H7 (cell line): ENCODE measurements at places on chromosomes 11 and 22. TPM values are rescaled to one million over a fixed set of nuclear protein-coding genes. Genes with fewer than 3 reads are reported as not detected.

The PANX2 gene
- 2.2 and 2.6 TPM in 2 replicates for total RNA-seq

The OR5D14 gene
- total RNA-seq: not detected in 2 replicates

DNA sequence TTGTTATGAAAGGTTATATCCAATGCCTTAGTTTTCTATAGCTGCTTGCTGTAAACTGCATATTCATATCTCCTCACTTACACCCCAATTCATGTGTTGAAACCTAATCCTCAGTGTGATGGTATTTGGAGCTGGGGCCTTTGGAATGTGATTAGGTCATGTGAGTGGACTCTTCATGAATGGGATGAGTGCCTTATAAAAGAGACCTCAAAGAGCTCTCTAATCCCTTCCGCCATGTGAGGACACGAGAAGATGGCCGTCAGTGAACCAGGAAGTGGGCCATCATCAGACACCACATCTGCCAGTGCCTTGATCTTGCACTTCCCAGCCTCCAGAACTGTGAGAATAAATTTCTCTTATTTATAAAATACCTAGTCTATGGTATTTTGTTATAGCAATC, 79.3 kb downstream of the CYP2R1 start:
- peak; percentile 2 for DNase-seq

The KBTBD3 gene
- total RNA-seq: 3.4 and 4.0 TPM in 2 replicates

GRCh38 chr22:45889539-45890350, 87.2 kb downstream of the WNT7B start:
- DNase-seq: no peak

- DNase-seq: no peak
Observed at GRCh38 chr22:37278261-37278660, 4.0 kb upstream of the CYTH4 start.
